Stimulated activated CD8-positive, alpha-beta memory T cell treated with anti-CD3 and anti-CD28 coated beads, Interleukin-7, amount 100 ng/mL, for 48 hours (primary cell): ENCODE measurements at places on chromosomes 7 and 10.

DNA sequence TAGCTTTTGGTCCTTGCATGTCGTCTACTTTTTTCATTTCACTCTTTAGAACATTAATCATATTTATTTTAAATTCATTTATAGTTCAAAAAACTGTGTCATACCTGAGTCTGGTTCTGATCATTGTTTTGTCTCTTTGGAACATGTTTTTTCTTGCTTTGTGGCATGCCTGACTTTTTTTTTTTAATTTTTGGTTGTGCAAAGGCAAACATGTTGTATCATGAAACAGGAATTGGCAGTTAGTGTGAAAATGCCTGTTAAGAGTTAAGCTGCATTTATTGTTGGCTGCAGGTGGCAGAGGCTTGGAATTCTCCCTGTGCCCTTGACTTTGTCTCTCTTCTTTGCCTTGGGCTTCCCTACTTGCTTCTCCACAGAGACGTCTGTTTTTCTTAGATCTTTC lies 525.0 kb upstream of the ADARB2 start:
- no peak for DNase-seq

DNA sequence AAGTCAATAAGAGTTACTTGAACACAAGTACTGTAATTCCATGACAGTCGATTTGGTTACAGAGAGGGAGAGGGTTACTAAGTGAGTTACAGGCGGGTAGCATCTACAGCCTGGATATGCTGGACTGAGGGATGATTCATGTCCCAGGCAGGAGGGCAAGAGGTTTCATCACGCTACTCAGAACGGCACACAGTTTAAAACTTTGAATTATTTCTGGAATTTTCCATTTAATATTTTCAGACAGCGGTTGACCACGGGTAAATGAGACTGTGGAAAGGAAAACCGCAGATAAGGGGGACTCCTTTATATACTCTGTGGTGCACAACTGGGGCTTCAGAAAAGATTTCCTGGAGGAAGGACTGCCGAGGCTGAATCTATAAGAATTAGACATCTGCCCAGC lies 25.7 kb upstream of the LRRC4 start:
- DNase-seq: no peak

- DNase-seq: no peak
Measured at GRCh38 chr10:49613882-49614241, at the start of gene CHAT. CHAT (plus strand) TSS chr10:49614037; CDS start chr10:49614190, 153 bp downstream.

- no peak for DNase-seq
Measured at GRCh38 chr10:38038107-38038931, 27.8 kb downstream of the ZNF33A start.

DNA sequence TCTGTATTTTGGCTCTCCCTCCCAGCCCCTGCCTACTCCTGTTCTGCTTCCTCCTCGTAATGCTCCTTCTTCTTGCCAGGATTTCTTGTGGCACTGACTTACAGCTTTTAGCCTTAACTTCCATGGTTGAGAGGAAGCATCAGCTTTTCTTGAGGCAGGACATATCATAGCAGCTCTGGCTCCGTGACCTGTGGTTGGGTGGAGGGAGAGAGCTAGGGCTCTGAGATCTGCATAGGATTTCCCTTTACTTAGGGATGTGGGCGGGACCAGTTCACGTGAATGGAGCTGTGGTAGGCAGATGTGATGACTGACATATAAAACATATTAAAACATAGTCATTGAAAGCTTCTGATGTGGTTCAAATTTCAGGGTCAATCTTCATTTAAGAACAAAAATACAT lies 10.6 kb upstream of the RAB11FIP2 start:
- no peak for DNase-seq

- DNase-seq: peak; percentile 40
Measured at GRCh38 chr10:15802375-15802949, 57.8 kb downstream of the MINDY3 start.

DNA sequence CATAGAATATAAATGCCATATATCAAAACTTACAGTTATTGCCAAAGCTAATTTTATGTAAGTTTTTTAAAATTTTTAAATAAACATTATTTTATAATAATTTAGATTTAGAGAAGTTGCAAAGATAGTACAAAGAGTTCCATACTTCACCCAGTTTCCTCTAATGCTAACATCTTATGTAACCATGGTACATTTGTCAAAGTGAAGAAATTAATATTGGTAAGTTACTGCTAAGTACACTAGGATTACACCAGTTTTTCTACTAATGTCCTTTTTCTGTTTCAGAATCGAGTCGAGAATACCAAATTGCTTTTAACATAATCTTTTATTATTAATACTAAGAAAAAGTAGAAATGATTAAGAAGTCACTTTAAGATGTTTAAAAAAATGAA lies 29.2 kb downstream of the CSGALNACT2 start:
- DNase-seq: no peak

DNA sequence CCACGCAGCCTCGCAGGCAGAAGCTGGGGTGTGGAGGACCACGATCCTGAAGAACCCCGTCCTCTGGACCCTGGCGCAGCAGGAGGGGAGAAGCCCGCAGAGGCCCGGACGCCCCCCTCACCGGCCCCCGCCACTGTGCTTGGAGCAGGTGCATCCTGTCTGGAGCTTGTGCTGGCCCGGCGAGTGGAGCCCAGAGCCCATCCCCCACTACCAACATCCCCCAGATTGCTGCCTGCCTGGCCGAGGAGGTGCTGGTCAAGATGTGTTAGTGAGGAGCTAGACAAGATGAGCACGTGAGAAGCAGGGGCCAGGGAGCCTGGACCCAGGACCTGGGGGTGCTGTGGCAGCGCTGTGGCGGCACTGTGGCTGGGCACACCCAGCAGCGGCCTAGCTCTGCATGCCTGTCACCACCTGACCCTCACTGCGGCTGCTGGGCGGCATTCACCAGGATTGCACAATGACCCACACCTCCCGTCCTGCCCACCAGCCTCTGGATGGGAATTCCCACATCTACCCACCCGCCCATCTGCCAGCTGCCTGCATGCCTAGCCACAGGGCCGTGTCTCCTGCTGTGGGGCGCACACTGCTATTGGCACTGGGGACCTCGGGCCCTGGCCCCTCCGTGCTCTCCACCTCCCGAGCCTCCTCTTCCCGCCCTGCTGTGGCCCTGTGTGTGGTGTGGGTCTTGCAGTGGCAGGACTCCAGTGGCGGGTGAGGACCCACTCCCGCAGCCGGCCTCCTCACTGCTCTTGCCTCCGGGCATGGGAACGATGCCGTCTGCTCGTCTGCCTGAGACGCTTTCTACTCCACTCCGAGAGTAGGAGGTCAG lies 11.8 kb downstream of the GPR146 start:
- no peak for DNase-seq

DNA sequence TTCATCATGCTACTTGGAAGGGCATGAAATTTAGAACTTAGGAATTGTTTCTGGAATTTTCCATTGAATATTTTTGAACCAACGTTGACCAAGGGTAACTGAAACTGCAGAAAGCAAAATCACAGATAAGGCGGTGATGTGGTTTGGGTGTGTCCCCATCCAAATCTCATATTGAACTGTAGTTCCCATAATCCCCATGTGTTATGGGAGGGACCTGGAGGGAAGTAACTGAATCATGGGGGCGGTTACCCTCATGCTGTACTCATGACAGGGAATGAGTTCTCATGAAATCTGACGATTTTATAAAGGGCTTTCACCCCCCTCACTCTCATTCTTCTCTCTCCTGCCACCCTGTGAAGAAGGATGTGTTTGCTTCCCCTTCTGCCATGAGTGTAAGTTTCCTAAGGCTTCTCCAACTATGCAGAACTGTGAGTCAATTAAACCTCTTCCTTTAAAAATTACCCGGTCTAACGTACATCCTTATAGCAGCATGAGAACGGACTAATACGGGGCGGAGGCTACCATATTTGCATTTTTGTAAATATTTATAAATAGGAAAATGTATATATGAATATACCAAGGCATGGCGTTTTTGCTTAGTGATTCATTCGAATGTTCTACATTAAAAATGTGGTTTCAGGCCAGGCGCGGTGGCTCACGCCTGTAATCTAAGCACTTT lies 12.4 kb downstream of the NMT2 start:
- no peak for DNase-seq

DNA sequence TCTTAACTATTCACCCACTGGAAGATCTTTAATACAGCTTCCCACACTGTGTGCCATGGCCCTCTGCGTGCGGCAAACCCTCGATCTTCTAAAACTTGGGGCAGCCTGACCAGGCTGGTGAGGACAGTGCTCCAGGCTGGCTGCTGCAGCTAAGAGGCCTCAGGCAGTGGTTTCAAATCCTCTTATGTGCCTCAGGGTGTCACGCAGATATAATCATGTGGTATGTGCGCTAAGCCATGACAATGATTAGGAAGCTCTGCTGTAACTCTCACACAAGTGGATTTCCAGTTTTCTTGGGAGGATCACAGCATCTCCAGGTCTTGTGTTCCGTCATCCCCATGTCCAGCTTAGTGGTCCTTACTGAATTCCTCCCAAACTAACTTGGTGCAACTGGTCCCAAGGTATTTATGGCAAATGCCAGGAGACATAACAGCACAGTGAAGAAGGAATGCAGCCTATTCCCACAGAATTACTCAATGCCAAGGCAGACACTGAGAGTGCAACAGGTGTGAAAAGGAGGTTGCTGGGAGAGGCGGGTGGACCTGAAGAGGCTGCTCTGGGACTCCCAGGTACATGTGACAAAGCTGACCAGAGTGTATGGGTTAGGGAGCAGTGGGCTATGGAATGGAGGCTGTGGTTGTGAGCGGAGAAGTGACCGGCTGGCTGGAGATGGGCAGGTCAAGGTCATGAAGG lies 2.3 kb downstream of the HPS1 start:
- no peak for DNase-seq

DNA sequence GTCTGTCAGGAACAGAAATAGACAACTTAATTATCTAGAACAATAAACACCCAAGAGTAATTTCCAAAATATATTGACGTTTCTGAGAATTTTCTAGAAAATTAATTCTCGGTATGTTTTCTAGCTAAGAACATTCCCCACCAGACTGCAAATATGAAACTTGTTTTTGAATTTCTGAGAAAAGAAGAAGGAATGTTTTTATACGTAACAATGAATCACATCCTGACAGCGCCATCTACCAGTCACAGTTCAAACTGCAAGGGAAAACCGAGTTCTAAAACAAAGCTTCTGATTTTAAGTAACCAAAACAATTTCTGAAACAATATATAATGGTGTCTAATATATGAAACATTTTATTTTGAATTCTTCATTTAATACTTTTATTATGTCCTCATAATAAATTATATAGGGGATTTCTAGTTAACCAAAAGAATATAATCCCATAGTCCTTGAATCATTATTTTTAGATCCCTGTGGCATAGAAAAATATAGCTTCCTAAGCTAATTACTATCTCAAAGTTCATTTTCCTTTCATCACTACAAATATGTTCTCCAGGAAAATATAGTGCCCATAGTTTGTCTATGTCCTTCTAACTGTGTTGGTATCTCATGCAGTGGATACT lies 34.5 kb upstream of the MEOX2 start:
- no peak for DNase-seq

GRCh38 chr7:144006029-144006691 lies 6.0 kb downstream of the OR6B1 start:
- no peak for DNase-seq

GRCh38 chr10:99430116-99430450 lies 341 bp downstream of the GOT1 start:
- DNase-seq: no peak

- no peak for DNase-seq
Measured at GRCh38 chr7:84792231-84792893, 394.5 kb downstream of the SEMA3D start.

DNA sequence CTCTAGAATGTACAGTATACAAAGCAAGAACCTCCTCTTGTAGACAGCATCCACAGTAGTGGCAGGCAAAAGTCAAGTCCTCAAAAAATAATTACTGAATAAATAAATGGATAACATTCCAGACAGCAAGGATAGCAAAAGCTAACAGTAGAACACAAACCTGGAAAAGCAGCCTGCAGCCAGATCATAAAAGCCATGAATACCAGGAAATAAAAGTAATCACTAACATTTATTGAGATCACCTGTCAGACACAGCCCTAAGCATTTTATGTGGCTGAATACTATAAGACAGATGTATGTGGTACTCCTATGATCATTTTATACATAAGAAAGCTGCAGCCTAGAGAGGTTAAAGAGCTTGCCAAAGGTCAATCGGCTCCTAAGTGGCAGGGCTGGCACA lies 34.0 kb downstream of the CUL2 start:
- no peak for DNase-seq

GRCh38 chr10:132237396-132237795 lies 50.6 kb downstream of the DPYSL4 start:
- DNase-seq: no peak

- DNase-seq: no peak
Measured at GRCh38 chr7:122412441-122412840, 107.9 kb upstream of the FEZF1 start.

- no peak for DNase-seq
Measured at GRCh38 chr7:14258441-14258840, 269.0 kb upstream of the ETV1 start.

DNA sequence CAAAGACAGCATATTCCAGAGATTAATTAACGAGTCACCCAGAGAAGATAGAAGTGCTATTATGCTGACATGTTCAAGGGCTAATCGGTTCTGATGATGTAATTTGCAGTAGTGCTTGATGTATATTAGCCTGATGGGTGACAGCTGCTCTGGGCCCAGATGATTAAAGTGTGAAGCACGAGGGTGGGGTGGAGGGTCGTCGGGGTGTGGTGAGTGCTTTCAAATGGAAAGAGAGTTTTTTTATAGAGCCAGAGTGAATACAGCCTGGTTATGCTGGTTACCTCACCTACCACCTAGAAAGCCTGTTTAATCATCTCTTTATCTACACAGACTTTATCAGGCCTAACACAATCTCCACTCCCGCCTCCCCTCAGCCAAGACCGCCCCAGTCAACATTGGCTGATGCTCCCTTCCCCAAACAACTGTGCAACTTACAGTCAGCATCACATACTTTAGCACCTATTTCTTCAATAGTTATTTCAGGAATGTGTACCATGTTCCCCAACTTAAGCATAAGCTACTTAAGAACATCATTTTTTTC lies 11.5 kb upstream of the STN1 start:
- no peak for DNase-seq

DNA sequence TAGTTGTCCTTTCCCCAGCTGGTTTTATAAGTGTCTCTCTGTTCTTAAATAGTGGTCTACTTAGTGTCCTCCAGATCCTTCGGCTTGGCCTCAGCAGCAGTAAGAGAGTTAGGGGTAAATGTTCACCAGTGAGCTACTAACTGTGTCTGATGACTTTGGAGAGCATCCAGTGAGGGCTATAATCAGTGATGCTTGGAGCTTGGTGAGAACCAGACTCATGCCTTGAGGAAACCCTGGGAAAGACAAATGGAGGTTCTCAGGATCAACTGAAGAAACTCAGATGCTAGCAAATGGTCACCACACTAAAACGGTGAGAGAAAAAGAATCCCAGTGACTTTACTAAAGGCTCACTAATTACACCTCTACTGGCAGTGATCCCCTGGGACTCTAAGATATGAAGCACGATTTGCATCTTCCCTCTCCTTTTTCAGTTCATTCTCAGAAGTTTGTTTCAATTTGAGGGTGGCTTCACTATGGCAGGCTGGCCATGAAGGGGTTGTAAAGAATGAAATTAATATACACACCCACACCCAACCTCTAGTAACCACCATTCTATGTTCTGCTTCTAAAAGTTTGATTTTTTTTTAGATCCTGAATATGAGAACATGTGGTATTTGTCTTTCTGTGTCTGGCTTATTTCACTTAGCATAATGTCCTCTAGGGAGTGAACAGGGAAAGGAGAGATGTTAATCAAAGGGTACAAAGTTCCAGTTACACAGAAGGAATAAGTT lies 177.9 kb downstream of the PDE1C start:
- DNase-seq: no peak
